ENCODE measurements at places on chromosomes 6 and 20. TPM values are rescaled to one million over a fixed set of nuclear protein-coding genes. Genes with fewer than 3 reads are reported as not detected.

The HLA-DMB gene
- total RNA-seq: 0.28 TPM

The PRICKLE4 gene
- not detected for total RNA-seq

The C6orf15 gene
- not detected for total RNA-seq

The ZNF311 gene
- total RNA-seq: 0.36 TPM

The SLC17A2 gene
- not detected for total RNA-seq

The CLDN20 gene
- not detected for total RNA-seq

The SPATS1 gene
- not detected for total RNA-seq

The GTPBP2 gene
- 34.2 TPM for total RNA-seq

The GSTA1 gene
- total RNA-seq: 0.18 TPM

The BLTP3A gene
- 4.2 TPM for total RNA-seq

- DNase-seq: peak; percentile 87
These were observed 63.3 kb downstream of the ZFAND3 start for GRCh38 chr6:37882724-37883413.

GRCh38 chr6:693723-694009 is 727 bp upstream of the EXOC2 start:
- DNase-seq: no peak

- DNase-seq: no peak
These were observed 22.4 kb upstream of the TM9SF4 start for GRCh38 chr20:32087070-32087469.

- DNase-seq: no peak
These were observed 11.7 kb downstream of the HCK start for GRCh38 chr20:32063695-32064094.

DNA sequence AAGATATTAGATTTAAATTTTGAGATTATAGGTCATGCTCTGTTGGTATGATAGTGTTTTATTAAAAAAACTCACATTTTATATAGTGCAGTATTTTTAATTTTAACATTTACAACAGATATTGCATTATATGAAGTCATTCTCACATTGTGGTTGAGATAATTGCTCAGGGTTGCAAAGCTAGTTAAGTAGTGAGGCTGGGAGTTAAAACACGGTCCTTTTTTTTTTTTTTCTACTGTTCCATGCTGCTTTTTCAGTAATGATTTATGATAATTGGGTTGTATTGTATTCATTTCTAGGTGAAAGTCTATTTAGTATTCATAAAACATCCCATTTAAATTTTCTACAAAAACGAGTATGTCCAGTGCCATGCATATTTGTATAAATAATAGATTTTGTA is 117.6 kb upstream of the EDN1 start:
- no peak for DNase-seq

GRCh38 chr6:25181350-25181724 is 97.8 kb upstream of the CARMIL1 start:
- DNase-seq: no peak

- no peak for DNase-seq
These were observed 212.3 kb upstream of the SYNDIG1 start for GRCh38 chr20:24257171-24257570.

GRCh38 chr6:52552278-52552643 is 24.6 kb downstream of the TRAM2 start:
- no peak for DNase-seq

DNA sequence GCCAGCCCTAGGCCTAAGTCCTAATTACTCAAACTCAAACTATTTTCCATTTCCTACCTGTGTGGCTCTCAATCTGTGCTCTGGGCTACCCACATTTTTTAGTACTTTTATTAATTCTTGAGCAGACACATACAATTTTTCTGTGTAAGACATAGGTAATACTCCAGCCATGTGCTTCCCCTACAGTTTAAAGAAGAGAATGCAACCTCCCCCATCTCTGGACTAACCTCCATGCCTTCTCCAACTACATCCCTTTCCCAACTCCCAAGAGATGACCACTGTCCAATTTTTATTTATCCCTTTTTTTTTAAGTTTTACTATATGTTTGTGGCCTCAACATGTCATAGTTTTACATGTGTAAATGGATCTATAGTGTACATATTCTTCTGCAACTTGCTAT is 5.8 kb downstream of the HMGN4 start:
- peak; percentile 26 for DNase-seq

DNA sequence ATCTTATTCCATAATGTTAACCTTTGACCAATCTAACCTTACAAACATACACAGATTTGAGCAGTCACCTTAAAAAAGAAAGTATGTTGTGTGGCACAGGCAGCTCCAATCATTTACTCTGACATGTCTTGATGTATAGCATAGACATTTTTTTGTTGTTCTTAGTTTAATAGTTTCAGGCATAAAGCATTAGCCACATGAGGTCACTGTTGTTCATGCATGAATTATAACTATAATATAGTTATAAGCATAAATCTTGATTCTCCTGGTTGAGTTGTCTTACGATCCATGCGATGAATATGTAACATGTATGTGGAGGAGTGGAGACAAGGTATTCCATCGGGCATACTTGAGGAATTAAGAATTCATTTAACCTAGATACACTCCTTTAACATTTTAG is 26.1 kb upstream of the NKAIN2 start:
- DNase-seq: peak; percentile 1

GRCh38 chr6:166745801-166746668 is 119.0 kb upstream of the RPS6KA2 start:
- no peak for DNase-seq

GRCh38 chr6:168713839-168714238 is 272.9 kb downstream of the SMOC2 start:
- DNase-seq: no peak

DNA sequence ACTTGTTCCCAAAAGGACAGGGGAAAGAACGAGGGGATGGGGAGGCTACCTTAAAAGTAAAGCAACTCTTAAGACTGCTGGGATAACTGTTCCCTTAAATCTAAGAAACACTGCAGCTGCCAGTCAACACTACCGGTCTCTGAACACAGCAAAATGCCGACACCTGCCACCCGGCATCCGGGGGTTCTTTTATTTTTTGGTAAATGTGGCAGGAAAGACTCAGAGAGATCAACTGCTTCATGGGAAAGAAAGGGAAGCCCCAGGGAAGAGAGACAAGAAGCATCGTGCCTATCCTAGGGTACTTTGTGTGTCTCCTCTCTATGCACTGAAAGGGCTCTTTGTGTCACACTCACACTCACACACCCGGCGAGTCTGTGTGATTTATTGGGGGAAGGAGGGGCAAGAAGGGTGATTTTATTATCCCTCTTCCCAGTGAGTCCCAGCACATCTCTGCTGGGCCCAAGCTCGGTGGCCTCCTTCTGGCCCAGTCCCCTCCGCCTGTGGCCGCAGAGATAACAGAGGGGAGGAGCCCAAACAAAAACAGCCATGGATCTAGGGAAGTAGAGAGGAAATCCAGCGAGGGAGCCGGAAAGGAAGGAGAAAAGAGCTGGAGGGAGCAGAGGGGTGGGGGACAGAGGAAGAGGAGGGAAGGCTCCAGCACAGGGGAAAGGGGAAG is 1.4 kb downstream of the FYN start:
- DNase-seq: peak; percentile 30

DNA sequence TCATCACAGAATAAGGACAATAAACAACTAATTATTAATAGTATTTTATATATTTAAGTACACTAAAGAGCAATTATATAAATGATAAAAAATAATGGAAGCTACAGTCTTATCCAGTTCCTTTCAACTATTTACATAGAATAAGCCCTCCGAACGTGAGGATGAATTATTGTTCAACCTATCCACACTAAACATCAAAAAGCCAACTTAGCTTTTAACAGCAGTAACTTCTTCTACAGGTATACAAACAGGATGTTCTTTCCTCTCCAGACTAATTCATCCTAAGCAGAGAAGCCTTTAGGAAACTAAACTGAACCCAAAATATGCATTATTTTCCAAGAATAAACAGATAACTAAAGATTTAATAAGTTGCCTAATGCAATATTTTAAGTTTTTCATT is 2.3 kb downstream of the FKBP5 start:
- DNase-seq: no peak
